ENCODE measurements at places on chromosomes 3 and 15.

DNA sequence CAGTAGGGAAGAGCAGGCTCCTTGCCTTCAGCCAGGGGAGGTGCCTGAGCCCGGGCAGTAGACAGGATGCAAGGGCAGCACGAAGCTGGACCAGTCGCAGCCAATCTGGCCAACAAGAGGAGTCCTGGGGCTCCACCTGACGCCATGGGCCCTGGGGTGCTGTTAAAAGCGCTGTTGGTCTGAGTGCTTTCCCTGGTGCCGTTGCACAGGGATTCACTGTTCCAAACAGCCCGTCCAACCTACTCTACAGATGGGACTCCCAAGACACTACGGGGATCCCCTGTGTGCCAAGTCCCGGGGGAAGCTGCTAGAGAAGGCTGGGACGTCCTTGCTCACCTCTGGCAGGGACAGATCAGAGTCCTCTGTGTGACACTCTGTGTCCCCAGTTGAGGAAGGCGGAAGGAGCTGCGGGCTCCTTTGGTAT, 632 bp downstream of the CTSH start:
- no peak for DNase-seq

DNA sequence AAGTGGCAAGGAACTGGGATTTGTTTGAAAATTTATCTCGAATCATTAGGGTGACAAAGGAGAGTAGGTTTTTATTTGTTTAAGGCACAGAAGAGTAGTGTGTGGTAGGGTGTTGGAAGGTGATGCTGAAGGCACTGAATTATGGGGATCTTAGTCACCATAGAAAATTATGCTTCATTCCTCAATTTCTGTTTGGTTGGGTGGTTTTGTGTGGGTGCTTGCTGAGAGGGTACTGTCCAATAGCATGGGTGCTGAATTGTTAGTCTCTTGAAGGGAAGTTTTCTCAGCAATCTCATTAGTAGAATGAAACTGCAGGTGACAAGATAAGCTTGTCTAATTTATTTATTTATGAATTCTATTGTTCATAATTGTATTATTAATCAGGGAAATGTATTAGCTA, 610.9 kb downstream of the AGBL1 start:
- DNase-seq, result no peak

DNA sequence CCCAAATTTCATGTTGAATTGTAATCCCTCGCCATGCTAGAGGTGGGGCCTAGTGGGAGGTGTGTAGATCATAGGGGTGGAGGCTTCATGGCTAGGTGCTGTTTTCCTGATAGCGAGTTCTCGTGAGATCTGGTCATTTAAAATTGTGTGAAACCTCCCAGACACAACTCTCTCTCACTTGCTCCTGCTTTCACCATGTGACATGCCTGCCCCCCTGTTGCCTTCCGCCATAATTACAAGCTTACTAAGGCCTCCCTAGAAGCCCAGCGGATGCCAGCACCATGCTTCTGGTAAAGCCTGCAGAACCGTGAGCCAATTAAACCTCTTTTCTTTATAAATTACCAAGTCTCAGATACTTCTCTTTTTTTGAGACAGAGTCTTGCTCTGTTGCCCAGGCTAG, 36.0 kb downstream of the CCDC54 start:
- no peak for DNase-seq

DNA sequence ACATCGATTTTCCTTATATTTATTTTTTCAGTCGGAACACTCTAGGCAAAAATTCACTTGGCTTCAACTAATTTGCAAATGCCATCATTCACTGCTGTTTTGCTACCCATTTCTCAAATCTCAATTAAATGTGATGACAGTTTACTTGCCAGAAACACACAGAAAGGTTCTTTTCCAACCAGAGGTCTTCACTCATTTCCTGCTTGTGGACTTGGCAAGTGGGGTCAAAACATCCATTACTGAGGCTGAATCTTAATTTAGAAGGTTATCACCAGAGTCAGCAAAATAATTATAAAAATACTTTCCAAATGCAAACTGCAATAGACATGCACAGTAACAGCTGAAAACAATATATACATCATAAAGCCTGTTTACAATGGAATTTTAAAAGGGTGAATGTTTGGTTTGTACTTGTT, 625.4 kb upstream of the TBL1XR1 start:
- no peak for DNase-seq

DNA sequence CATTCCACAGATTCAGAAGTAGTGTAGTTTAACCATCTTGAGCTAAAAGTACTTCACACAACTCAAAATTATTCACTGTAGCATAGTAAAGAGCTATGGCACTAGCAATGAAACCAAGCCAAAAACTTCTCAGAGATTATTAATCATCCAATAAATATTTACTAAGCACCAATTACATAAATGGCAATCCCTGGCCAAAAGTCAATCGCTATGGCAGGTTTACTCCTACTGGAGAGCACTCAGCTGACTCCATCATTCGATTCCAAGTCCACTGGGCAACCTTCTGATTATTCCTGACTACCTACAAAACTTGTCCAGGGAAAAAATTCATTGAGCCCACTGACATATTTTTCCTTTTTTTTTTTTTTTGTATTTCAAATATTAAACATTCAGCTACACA, 23.9 kb downstream of the ATP13A3 start:
- DNase-seq, result no peak

- DNase-seq, result peak; percentile 88
These were observed 92.4 kb downstream of the KBTBD8 start for GRCh38 chr3:67090474-67090873.

DNA sequence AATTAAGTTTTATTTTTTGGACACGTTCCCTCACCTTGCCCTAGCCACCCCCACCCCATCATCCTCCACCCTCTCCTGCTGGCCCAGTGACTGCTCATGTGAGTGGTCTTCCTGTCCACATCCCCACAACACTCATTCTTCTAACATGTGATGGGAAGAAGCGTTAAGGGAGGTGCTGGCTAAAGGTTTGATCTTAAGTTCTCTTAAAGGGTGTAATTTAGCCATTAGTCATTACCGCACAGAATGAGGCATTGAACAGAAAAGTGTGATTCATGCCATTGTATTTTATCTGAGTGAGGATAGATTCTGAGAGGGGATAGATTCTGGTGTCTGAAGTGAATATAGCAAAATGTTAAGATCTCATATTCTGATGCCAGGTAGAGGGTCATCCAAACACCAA, 272.9 kb upstream of the TPM1 start:
- peak; percentile 91 for DNase-seq

DNA sequence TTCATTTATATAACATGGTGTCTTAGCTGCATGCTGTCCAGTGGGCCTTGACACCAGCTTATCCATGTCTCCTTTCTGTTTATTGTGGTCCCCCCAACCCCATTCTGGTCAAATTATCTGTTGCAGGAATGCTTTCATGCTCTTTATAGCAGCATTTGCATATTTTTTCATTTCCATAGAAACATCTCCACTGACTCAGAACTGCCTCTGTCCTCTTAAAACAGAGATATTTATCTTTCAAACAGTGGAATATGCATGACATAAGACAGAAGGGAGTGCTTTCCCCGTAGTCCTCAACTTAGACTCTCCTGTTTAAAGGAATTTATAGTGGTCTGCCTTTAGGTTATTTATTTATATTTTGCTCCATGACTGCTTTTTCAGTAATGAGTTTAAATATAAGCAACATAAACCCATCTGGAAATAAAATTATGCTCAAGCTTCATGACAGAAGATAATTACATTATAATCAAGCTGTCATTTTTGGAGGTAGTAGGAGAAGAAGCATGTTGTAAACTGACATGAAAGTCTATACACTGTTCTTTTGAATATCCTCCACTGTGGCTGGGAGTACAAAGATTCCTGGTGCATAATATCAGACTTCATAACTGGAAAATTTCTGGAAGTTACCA, 179.5 kb upstream of the CD96 start:
- DNase-seq, result peak; percentile 2

DNA sequence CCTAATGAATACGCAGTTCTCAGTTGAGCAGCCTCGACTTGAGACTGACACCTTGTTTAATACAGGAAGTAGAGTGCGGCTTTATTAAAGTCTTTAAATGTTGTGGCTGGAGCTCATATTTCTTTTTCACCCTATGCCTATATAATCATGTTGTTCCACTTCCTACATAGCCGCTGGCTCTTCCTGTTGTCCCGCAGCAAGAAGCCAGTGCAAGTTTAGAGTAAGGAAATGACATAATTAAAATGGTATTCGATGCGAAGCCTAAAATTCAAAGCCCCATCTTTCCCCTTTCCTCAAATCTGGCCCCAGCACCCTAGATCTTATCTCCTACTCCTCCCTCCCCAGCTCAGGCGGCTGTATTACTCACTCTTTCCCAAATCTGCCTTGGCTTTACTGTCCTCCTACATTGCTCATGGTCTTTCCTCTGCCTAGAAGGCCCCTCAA, 7.5 kb upstream of the PHLDB2 start:
- peak; percentile 88 for DNase-seq

DNA sequence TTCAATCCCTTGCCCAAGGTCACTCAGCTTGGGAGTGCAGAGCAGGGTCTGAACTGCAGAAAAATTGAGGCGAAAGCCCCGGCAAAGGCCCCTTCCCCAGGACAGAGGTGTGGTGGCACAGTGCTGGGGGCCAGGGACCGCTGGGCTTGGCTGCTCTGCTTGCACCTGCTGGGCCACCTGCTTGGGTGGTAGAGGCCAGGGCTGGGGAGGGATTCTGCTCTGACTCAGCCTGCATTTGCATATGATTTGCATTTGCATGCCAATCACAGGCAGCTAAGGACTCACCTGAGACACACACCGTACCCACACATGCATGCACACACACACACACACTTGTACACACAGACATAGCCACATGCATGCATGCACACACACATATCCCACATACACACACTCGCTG, 9.9 kb downstream of the GRM2 start:
- no peak for DNase-seq

DNA sequence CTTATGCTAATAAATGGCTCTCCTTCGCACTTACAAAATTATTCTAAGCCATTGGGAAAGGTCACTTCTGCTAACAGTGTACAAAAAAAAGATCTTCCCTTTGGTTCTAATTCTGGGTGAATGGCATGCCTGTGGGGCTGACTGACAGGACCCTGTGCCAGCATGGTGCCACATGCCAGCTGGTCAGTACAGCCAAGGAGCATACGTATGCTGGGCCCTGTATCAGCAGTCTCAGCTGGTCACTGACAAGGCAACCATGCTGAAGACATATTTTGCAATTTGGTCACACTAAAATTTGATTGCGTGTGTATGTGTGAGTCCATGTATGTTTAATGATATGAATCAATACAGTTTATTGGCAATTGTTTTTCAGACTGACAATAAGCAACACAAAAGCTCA, 246.1 kb downstream of the TBL1XR1 start:
- no peak for DNase-seq

DNA sequence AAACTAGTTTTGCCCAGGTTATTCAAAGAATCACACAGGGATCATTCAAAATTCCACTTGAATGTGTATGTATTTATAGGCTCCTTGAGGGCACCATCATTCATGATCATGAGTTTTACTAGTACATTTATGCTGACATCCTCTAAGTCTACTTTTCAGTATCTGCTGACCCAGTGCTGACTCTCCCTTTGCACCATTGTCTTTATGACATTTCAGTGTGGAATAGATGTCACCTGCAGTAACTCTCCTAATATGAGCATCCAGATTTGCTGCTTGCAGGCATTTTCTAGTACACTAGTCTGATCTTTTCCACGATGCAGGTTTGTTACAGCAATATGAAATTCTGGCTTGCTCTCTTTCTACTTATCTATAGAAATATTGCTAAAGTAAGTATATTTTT, 1603.5 kb downstream of the SI start:
- no peak for DNase-seq

GRCh38 chr3:189457631-189458412, 173.4 kb upstream of the TP63 start:
- no peak for DNase-seq

DNA sequence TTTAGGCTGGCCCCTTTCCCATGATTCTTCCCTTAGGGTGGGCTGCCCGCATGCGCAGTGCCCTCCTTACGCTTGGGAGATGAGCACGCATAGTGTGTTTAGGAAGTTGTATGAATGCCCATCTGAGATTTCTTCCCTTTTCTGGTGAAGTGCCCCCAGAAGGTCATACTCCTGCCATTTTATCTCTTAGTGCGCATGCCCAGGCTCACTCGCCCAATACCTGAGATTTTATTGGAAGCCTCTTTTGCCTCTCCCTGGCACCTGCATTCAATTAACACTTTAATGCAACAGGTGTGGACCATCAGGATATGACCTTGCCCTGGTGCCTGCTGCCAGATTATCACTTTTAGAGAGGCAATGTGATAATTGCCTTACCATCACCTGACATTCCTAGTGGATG, 36.6 kb downstream of the MKRN3 start:
- no peak for DNase-seq

- peak; percentile 99 for DNase-seq
These were observed 54.6 kb upstream of the VILL start for GRCh38 chr3:37935756-37936666.

GRCh38 chr3:155646128-155646527, 98.7 kb downstream of the PLCH1 start:
- DNase-seq, result no peak

DNA sequence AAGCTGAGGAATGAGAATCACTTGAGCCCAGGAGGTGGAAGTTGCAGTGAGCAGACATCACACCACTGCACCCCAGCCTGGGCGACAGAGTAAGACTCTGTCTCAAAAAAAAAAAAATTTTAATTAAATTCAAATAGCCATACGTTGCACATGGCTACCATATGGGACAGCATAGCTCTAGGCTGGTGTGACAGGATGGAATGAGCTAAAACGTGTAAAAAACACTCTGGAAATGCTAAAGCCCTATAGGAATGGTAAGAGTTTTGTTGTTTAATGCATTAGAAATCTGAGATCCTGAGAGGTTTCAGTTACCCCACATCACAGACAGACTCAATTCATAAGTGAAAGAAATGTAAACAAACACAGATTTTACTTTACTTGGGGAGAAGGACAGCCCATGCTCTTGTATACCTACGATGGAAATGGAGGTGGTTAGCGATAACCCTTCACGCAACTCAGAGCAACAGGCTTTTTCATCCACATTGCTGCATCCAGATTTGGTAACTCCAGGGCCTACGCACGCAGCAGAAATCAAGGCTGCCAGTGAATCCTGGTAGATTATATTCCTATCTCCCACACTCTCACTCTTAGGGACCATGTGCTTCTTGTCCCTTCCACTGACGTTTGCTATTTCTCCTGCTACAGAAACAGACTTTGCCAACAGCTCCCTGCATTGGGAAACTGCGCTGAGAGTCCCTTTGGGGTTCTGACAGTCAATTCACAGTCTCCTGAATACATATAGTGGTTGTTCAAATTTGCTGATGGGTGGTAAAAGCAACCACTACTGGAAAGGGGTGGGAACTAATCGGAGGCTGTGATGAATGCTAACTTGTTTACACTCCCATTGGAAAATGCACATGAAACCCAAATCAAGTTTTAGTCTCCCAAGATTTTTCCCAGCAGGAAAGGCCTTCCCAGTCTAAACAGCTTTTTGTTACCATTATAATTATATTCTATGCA, 3.1 kb downstream of the SH3BP5 start:
- DNase-seq, result no peak

Measured in fibroblast of skin of back (primary cell).